Endothelial cell of umbilical vein (primary cell): ENCODE measurements at places on chromosomes 7 and 10. TPM values are rescaled to one million over a fixed set of nuclear protein-coding genes. Genes with fewer than 3 reads are reported as not detected.

The NSUN5 gene
- 4.1 and 6.3 TPM in 2 replicates for polyA plus RNA-seq

DNA sequence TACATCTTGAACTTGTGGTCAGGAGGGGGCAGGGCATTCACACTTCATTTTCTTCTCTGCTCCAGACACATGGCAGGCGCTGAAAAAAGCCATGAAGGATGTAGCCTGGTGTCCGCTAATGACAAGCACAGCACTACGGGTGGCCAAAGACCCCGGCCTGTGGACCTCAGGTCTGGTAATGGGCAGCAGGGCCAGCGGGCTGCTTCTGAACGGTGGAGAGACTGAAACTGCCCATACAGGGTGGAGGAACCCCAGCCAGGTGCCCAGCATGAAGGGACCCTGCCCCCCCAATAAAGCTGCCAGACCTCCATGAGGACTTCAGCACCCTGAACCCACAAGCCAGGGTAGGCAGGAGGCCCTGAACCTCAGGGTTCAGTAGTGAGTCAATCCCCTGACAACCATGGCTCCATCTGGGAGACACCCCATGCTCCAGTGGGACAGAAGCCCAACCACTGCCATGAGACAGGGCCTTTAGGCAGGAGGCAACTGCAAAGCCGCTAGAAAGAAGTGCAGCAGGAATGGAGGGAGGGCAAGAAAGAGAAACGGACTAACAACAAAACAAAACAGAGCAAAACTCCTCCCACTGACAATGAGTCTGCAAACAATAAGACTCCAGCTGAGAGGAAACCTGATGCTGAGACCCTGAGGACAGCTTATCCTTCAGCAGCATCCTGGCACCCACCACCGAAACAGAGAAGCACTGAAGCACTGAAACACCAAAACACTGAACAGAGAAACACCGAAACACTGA, 140.2 kb upstream of the PPP2R2D start:
- no peak overlapping the region for H3K27ac ChIP-seq
- no peaks in the 10 kb centered on the region for H3K4me1 ChIP-seq
- DNase-seq = no peak
- H3K36me3 ChIP-seq = no peaks in the 10 kb centered on the region
- no peak overlapping the region for H3K4me3 ChIP-seq
- no peaks in the 10 kb centered on the region for H3K27me3 ChIP-seq

GRCh38 chr7:45070254-45070642, 18.5 kb downstream of the NACAD start:
- H3K4me1 ChIP-seq = no peaks in the 10 kb centered on the region
- no peak overlapping the region for H3K27ac ChIP-seq
- no peak for DNase-seq
- H3K36me3 ChIP-seq = peaks cover 42% of the 10 kb centered on the region
- no peak overlapping the region for H3K4me3 ChIP-seq

GRCh38 chr7:148379677-148380076, 210.9 kb upstream of the C7orf33 start:
- H3K27ac ChIP-seq = no peak overlapping the region
- no peak for DNase-seq
- H3K4me1 ChIP-seq = no peaks in the 10 kb centered on the region
- H3K36me3 ChIP-seq = no peaks in the 10 kb centered on the region

GRCh38 chr7:49497471-49497870, 276.0 kb upstream of the VWC2 start:
- H3K27me3 ChIP-seq = no peaks in the 10 kb centered on the region
- H3K27ac ChIP-seq = no peak overlapping the region
- H3K4me3 ChIP-seq = no peak overlapping the region
- H3K36me3 ChIP-seq = no peaks in the 10 kb centered on the region
- DNase-seq = no peak
- H3K4me1 ChIP-seq = no peaks in the 10 kb centered on the region

The AKR1B1 gene
- polyA plus RNA-seq = 171 and 193 TPM in 2 replicates

DNA sequence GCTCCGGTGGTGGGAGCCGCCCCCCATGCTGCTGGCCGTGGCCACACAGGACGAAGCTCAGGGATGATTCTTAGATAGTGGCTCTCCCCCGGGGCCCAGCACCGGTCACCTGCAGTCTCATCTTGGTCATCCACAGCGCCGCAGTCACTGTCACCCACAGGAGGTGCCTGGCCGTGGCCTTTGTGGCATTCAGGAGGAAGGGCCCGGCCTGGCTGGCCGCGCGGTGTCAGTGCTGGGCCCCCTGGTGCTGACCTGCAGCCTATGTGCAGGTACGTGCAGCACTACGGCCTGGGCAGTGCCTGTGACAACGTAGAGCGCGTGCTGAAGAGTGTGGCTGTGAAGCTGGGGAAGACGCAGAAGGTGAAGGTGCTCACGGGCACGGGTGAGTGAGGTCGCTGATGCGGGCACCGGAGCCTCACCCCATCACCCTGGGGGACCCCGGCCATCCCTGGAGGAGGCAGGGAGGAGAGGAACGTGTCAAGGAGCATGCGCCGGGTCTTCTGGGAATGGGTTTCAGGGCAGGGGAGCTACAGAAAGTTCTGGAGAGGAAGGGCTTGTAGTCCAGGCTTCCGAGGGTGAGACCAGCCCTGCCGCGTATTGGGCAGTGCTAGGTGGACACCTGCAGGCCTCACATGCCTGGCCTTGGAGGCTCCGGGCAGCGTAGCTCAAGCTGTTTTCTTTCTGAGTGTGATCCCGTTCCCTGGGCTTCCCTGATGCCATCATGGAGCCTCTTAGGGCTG, 5.0 kb downstream of the SPRN start:
- DNase-seq = no peak
- peaks cover 8% of the 10 kb centered on the region for H3K27me3 ChIP-seq
- no peak overlapping the region for H3K27ac ChIP-seq
- H3K36me3 ChIP-seq = peaks cover 4% of the 10 kb centered on the region
- H3K4me1 ChIP-seq = no peaks in the 10 kb centered on the region
- H3K4me3 ChIP-seq = no peak overlapping the region

DNA sequence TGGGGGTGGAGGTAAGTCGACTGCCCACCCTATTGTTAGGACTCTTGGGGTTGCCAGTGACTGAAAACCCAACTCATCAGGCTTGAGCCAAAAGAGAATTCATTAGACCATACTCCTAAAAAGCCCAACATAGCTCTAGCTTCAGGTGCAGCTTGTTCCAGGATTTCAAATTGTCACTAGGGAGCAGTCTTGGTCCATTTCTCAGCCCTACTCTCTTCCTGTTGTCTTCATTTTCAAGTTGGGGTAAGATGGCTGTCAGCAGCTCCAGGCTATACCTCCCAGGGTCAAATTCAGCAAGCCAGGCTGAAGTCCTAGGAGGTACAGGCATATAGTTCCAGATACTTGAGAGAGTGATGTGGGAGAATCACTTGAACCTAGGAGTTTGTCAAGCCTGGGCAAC, 14.9 kb upstream of the COL13A1 start:
- H3K4me1 ChIP-seq = no peaks in the 10 kb centered on the region
- no peak overlapping the region for H3K27ac ChIP-seq
- DNase-seq = peak; percentile 66
- H3K27me3 ChIP-seq = peaks cover 25% of the 10 kb centered on the region
- no peaks in the 10 kb centered on the region for H3K36me3 ChIP-seq

DNA sequence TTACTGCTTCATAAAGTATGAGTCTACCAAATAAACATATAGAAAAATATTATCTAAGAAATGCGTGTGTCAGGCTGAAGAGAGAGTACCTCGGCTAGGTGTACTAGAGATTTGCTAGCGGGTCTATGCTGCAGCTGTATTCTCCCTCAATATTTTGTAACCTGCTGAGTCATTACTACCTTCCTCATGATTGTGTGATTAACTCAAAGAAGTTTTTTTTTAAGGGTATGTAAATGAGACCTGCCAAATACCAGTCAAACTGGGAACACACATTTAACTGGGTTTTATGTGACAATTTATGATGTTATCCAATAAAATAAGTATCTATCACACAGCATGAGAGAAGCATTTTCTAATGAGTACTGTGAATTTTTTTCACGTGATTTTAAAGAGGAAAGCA, 180.4 kb downstream of the RNF133 start:
- H3K27me3 ChIP-seq = no peaks in the 10 kb centered on the region
- H3K36me3 ChIP-seq = no peaks in the 10 kb centered on the region
- H3K27ac ChIP-seq = no peak overlapping the region
- no peaks in the 10 kb centered on the region for H3K4me1 ChIP-seq

The CLDN3 gene
- 1.9 and 2.4 TPM in 2 replicates for polyA plus RNA-seq

DNA sequence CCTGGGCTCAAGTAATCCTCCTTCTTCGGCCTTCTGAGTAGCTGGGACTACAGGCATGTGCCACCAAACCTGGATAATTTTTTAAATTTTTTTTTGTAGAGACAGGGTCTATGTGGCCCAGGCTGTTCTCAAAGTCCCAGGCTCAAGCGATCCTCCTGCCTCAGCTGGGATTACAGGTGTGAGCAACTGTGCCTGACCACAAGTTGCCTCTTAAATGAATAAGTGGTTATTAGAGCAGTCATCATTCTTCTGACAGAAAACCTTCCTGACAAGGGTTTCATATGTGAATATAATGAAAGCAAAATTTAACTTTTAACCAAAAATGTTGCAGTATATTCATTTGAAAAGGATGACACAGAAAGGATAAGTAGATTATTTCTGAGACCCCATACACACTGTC, 532.5 kb downstream of the GRM8 start:
- H3K4me1 ChIP-seq = no peaks in the 10 kb centered on the region
- H3K36me3 ChIP-seq = no peaks in the 10 kb centered on the region
- H3K4me3 ChIP-seq = no peak overlapping the region

- peaks cover 7% of the 10 kb centered on the region for H3K27me3 ChIP-seq
- H3K36me3 ChIP-seq = no peaks in the 10 kb centered on the region
- no peak for DNase-seq
- no peak overlapping the region for H3K4me3 ChIP-seq
- no peak overlapping the region for H3K27ac ChIP-seq
- H3K4me1 ChIP-seq = no peaks in the 10 kb centered on the region
Observed at GRCh38 chr7:106382929-106383328, 98.1 kb upstream of the NAMPT start.

The TEX36 gene
- polyA plus RNA-seq = not detected in 2 replicates

DNA sequence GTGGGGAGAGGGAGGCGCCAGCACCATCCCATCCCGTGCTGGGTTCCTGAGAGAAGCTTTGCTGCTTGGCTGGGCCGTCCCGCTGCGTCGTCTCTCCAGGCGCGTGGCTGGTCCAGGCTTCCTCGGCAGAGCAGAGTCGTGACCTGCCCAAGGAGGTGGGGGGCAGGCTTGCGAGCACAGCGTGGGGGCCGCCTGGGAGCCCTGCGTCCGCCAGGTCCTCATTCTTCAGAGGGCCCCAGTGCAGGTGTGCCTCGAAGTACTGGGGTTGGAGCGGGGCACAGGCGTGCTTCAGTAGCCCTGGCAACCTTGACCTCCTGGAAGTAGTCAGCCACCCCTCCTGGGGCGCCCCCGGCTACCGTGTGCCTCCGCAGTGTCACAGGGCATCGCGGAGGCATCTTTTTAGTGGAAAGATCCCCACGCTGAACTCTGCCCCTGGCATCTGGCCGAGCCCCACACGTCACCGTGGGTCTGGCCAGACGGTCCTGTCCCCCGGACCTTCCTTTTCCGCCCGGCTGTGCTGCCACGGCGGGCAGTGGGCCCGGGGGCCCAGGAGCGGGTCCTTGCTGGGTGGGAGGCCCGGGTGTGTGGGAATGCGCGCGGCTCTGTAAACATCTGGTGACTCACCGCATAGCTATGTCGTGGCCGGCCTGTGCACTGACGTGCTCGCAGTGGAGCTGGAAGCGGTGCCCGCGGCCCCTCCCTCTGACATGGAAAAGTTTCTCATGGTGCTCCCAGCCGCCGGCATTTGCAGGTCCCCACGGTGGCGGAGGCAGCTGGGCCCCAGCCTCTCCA, 6.4 kb downstream of the MAFK start:
- peak overlapping the region; percentile 25 for H3K4me3 ChIP-seq
- no peaks in the 10 kb centered on the region for H3K27me3 ChIP-seq
- H3K36me3 ChIP-seq = peaks cover 6% of the 10 kb centered on the region
- H3K27ac ChIP-seq = peak overlapping the region; percentile 97
- H3K4me1 ChIP-seq = peaks cover 56% of the 10 kb centered on the region

DNA sequence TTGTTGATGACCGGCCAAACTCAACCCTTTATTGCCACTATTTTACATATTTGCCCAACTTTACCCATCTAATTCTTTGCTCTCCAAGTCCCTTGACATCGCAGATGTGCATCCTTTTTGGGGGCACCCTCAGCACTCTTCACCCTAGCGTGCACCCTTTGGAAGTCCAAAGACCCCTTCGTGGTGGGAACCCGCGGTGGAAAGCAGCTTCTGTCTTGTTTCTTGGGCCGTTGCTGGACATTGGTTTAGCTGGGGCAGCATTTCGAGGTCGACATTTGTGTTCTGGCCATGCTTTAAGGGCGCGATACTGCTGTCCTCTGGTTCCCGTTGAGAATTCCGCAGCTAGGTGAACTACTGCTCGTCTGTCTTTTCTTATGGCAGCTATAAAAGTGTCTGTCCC, 326 bp upstream of the PAPOLB start:
- no peaks in the 10 kb centered on the region for H3K36me3 ChIP-seq
- no peak overlapping the region for H3K27ac ChIP-seq
- H3K27me3 ChIP-seq = peaks cover 38% of the 10 kb centered on the region
- H3K4me3 ChIP-seq = no peak overlapping the region
- H3K4me1 ChIP-seq = no peaks in the 10 kb centered on the region

DNA sequence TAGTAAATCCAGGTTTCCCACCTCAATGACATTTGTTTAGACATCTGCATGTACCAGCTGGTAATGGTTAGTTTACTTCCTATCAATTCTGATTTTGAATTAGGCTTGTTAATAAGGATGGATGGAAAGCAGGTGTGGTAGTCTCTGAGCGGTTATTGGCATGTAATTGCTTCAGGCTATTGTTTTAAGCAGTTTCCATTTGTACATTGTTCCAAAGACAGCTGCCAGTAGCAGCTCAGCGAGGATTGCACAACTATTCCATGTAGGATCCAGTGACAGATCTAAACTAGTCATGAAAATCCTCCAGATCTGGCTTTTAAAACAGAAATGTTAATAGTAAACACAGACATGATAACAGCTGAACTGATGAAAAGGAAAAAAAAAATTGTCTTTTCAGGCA, 436.0 kb upstream of the ADARB2 start:
- no peak overlapping the region for H3K27ac ChIP-seq
- DNase-seq = no peak
- H3K27me3 ChIP-seq = no peaks in the 10 kb centered on the region
- no peaks in the 10 kb centered on the region for H3K4me1 ChIP-seq
- no peak overlapping the region for H3K4me3 ChIP-seq
- no peaks in the 10 kb centered on the region for H3K36me3 ChIP-seq

GRCh38 chr10:71840177-71840957, 10.7 kb downstream of the PSAP start:
- no peaks in the 10 kb centered on the region for H3K27me3 ChIP-seq
- peaks cover 23% of the 10 kb centered on the region for H3K4me1 ChIP-seq
- H3K36me3 ChIP-seq = peaks cover 6% of the 10 kb centered on the region
- H3K4me3 ChIP-seq = no peak overlapping the region
- peak; percentile 63 for DNase-seq
- no peak overlapping the region for H3K27ac ChIP-seq
